ENCODE measurements at places on chromosomes 2 and 18.

DNA sequence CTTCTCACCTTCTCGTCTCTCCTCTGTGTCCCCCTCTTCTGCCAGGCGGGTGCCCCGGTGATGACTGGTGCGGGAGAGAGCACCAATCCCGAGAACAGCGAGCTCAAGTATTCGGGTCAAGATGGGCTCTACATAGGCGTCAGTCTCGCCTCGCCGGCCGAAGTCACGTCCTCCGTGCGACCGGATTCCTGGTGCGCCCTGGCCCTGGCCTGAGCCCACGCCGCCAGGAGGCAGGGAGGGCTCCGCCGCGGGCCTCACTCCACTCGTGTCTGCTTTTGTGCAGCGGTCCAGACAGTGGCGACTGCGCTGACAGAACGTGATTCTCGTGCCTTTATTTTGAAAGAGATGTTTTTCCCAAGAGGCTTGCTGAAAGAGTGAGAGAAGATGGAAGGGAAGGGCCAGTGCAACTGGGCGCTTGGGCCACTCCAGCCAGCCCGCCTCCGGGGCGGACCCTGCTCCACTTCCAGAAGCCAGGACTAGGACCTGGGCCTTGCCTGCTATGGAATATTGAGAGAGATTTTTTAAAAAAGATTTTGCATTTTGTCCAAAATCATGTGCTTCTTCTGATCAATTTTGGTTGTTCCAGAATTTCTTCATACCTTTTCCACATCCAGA is 31.3 kb downstream of the GATA6 start:
- no peak for DNase-seq

- DNase-seq: peak; percentile 86
Measured at GRCh38 chr18:21600526-21601410, at the start of gene ESCO1. ESCO1 (minus strand) TSS chr18:21600704; CDS start chr18:21574843, 25,861 bp downstream.

DNA sequence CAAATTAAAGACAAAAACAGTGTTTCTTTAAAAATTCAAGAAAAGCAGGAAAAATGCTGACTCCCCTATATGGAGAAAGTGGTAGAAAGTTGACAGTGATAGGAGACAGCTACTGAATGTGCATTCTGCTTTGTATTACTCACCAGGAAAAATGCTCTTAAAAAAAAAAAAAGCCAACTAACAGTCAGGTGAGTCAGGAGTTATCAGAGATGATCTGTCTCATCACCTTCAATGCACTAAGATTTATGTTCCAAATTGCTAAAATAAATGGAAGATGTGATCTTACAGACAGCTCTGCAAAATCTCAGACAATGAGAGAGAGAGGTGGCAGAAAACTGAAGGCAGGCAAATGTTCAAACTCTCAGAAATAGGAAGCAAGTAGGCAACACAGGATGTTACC is 47.6 kb upstream of the ZNF521 start:
- DNase-seq: no peak

DNA sequence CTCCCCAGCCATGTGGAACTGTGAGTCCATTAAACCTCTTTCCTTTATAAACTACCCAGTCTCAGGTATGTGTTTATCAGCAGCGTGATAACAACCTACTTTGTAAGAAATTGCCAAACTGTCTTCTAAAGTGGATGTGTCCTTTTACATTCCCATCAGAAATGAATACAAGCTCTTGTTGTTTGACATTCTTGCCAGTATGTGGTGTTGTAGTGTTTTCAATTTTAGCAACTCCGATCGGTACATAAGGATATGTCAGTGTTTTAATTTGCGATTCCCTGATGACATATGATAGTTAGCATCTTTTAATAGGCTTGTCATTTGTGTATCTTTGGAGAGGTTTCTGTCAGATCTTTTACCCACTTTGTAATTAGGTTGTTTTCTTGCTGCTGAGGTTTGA is 1156.3 kb upstream of the CRIM1 start:
- no peak for DNase-seq

DNA sequence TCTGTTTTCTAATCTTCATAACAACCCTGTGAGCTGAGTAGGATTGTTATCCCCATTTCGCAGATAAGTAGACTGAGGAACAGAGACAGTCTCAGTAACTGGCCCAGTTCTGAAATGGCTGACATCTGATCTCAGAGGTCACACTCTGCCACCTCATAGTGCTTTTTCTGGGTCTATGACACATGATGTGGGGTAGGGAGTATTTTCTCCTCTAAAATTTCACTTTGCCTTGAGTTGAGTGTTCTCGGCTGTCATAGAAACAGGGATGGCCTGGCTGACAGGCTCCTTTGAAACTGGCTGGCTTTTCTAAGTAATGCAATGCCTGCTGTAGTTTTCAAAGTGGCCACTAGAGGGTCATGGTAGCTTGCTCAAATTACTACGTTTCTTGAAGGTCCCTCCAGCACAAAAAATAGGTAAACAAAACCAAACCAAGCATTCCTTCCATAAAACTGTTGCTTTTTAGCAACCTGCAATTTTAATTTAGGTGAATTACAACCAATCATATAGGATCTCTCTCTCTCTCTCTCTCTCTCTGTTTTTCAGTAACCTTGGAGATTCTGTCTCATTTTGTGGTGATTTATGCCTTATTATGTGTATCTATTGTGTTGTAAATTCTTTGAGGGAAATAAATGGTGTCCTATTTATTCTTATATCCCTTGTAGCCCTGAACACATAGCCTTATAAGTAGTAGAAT is 84.2 kb upstream of the TTN start:
- DNase-seq: peak; percentile 5

DNA sequence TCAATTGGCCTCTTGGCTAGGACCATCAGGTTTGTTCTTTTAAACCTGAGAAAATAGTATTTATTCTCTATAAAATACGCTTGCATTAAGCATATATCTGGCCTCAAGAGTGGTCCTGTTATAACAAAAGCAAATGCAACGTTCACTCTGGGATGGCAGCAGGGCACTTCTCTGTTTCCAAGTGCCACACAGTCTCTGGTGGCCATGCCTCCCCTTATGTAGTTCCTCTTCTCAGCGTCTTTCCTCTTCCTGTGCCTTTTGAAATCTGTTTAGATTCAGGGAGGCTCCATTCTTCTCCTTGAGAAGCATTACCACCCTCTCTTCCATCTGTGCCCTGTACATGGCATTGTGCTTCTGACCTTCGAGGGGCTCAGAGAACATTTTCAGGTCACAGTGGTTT is 51.9 kb downstream of the TSHZ1 start:
- no peak for DNase-seq

DNA sequence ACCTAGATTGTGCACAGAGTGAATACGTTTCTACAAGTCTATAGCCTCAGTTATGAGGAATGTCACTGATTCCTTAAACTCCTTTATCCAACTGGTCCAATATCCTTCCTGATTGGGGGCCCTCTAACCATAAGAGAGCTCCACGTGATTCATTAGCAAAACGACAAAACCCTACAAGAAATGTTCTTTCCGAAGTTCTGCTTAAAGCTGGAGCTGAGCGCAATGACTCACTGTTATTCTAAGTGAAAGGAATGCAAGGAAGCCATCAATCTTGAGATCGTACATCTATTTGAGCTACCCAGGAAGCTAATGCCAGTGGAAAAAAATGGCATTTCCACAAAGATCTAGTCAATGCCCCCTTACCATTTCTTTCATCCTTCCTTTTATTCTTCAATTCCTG is 354.9 kb upstream of the CDH20 start:
- DNase-seq: no peak

DNA sequence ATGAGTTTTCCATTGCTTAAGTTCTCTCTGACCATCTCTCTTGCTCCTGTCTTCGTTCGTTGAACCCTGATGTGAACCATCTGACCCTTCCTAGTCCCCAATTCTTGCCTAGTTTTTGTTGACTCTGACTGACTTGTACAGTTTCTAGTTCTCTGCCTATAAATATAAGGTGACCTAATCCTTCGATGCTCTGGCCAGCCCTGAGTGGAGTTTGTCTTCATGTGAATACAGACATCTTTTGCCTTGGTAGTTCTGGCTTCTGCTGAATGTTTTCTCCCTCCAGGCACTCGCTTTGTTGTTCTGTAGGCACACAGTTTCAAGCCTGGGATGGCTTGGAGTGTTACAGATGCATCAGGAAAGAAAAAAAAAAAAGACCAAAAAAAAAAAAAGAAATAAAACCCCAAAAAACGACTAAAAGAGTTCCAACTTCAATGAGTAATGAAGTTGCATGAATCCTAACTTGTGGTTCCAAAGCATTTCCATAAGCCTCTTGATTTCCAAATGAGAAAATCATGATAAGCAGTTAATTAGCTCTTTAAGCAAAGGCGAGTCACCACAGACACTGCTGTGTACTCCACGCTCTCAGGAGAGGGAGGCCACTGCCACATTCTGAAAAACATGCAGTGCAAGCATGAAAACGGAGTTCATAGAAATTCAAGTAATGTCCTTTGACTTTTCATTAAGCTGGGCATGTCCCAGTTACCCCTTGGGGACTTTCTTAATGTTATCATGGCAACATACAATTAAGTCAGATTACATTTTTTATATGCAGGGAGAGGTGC is 165.2 kb downstream of the TDRD15 start:
- DNase-seq: no peak

DNA sequence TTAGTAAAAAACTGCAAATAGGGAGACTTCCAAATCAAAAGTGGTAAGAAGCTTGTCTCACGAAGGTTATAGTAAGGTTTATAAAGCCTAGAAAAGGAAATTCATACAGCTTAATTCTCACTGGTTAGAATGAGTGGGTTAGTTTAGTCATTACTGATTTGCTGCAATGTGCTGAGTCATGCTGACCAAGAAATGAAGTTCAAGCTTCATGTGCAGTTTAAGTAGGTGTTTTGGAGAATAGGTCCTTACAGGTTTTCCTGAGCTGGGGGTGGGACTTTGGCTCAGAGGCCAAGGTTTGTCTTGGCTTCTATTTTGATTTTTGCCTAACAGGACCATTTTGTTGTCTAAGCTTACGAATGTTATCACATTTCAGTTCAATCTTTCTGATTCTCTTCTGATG is 15.1 kb downstream of the CLIP4 start:
- DNase-seq: no peak

DNA sequence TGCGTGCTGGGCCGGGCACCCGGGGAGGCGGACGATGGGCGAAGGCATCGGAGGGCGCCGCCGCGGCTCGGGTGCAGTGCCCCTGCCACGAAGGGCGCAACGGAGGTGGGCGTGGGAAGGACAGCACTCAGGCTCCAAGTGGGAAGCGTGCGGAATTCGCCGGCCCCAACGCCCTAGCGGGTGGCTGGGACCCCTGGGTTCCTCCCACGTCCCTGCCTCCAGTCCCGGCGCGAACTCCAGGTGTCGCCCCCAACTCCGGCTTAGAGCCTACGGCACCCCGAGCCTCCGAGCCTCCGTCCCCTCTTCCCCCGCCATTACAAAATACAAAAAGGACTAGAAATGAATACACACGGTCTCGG is 1.3 kb downstream of the CYP27C1 start:
- no peak for DNase-seq

DNA sequence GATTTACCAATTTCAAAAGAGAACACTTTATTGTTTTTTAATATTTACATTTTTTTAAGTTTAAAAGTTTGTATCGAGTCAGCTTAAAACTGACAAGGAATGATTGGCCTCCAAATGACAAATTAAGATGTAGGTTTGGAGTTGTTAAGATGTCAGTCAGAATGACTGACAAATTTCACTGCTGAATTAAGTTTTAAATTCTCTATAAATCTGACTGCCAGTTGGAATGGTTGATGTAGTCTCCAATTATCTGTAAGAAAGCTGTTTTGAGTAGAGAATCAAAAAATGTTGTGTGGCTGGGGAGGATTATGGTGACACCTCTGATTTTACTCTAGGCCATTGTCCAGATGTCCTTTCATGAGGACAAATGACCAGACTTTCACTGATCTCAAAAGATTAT is 165.3 kb upstream of the CDH20 start:
- DNase-seq: no peak

GRCh38 chr2:72921088-72921851 is 4.0 kb downstream of the EMX1 start:
- no peak for DNase-seq

GRCh38 chr2:157572725-157573124 is 55.9 kb downstream of the ACVR1C start:
- no peak for DNase-seq

- DNase-seq: no peak
Measured at GRCh38 chr2:134988994-134989605, 58.1 kb downstream of the MAP3K19 start.

Data from stimulated activated CD4-positive, alpha-beta T cell treated with anti-CD3 and anti-CD28 coated beads, TNF-alpha, amount 100 ng/mL, for 4 hours (primary cell).